ENCODE measurements at places on chromosomes 3 and 15.

DNA sequence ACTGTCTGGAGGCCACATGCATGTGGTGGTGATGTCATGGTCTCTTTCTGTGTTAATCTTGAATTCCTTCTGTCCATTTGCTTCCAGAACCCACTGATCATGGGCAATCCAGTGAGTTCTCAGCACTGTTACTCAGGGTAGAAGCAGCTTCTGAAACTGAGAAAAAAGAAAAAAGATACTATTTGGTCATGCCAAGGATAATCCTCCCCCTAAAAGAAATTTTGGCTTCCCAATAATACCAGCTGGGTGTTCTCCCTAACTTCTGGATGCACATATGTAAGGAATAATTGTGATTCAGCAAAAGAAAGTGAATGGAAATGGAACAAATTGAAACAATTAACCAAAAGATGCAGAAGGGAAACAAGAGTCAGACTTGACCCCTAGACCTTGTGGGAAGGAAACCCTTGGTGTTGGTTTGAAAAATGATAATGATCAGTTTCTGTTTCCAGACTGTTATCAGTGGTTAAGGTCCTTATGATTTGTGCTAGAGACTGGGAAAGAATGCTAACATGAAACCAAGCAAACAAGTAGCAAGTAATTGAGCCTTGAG, 92.3 kb downstream of the RBMS3 start:
- peak; percentile 33 for DNase-seq

- DNase-seq: peak; percentile 33
Observed at GRCh38 chr15:81886591-81886990, 159.2 kb downstream of the MEX3B start.

DNA sequence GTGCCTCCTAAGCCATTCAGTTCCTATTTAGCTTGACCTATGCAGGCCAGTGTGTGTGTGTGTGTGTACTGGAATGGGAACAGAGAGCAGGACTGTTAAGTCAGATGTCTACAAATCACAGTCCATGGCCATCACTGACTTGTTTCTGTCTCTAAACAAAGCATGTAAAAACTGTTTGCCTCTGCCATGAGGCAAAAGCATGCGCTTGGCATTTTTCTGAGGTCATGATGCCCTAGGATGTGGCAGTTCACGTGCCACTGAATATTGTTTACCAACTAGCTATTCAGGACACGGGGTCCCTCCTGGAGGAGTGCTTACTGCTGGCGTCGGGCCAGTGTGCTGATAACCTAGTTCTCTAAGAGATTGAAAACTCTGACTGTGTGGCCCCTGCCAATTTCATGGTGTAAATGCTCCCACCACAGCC, 8.2 kb upstream of the ATP13A3 start:
- DNase-seq: no peak

DNA sequence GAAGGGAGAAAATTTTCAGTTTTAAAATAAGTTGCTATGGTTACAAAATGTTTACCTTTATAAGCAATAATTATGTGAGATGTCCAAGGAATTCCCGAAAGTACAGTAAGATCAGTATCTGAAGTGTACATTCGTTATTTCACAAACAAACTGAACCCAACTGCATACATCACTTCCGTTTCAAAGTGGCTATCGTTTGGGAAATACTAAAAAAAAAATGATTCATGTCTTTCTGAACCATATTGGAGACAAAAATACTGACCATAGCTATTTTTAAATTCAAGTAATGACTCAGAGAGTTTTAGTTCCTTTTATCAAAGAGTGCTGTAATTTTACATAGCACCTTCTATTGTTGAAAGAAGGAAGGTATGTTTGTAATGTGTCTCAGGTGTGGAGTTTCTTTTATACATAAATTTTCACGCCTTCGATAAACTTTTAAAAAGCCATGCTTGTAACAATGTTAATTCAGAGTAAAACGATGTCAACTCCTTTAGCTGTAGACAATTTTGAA, 8.0 kb upstream of the ANKRD28 start:
- DNase-seq: peak; percentile 93

DNA sequence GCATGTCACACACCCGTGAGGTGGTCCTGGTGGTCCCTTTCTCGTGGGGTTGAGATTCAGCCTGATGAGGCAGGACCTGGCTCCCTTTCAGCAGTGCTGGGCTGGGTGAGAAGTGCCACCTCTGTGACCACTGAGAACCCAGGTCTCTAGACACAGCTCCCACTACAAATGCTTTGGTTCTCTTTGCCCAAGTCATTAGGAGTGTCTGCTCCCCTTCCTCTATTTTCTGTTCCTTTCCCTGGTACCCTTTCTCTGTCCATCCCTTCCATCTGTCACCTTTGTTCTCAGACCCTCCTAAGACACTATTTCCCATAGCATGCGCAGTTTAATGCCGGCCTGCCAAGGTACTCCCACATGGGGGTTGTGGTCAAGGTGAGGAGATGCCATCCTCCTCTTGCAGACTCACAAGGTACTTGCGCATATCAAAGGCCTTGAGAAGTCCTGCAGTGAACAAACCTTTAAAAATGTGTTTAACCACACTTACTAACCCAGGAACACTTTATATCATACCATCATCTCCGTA, 297.7 kb downstream of the LRTM1 start:
- no peak for DNase-seq
